ENCODE measurements at places on chromosomes 2 and 18.

- no peak for DNase-seq
Observed at GRCh38 chr2:164457271-164457670, 164.0 kb downstream of the GRB14 start.

GRCh38 chr2:99336804-99337112 lies 431 bp upstream of the EIF5B start:
- DNase-seq = no peak

GRCh38 chr2:46184794-46185583 lies 112.2 kb upstream of the EPAS1 start:
- no peak for DNase-seq

DNA sequence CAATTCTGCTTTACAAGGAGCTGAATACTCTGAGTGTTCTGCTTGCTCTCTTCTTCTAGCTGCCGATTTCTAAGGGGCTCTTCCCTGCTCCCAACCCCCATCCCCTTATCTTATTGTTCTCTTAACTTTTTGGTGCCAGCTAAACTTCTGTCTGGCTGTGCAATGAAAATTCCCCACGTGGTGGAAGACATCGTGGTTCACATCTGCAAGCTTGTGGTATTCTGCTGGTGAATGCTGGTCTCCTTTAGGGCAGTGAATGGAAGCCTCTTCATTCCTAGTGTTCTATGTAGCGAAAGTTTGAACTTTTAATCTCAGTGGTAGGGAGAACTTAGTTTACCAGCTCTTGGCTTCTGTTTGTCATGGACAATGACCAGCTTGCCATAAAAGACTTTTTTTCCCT lies 406.0 kb upstream of the ZEB2 start:
- no peak for DNase-seq

DNA sequence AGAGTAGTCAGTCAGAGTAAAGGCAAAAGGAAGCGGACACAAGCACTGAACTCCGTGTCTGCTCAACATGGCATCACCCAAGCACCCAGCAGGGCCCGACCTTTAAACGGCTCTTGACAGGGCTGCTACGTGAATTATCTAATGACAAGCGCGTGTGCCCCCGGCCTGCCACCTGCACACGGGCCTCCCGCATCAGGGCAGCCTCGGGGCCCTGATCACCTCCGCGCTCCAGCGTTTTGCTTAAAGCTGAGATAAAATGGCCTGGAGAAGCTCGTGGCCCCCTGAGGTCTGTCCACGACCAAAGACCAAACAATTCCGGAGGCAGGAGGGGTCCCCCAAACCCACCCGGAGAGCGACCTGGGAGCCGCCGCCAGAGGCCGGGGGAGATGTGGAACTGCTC lies 376 bp downstream of the NDUFA10 start:
- DNase-seq = no peak

- peak; percentile 81 for DNase-seq
Observed at GRCh38 chr2:207008105-207008990, 69.0 kb downstream of the CPO start.

DNA sequence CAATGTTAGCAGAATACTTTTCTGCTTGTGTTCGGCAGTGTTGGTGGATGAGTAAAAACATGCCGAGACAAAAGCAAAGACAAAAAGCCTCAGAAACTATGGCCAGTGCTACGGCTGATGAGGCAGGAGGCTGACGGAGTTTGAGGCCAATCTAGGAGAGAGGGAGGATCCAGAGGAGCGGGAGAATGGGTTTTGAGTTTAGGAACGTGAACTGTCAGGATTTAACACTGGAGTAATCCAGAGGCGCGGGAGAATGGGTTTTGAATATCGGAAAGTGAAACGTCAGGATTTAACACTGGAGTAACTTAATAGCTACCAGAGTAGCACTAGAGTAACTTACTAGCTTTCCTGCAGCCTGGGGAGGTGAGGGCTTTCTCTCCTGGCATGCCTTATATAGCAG lies 37.4 kb downstream of the LYPD6B start:
- no peak for DNase-seq

GRCh38 chr18:50247561-50247960 lies 18.7 kb downstream of the CFAP53 start:
- no peak for DNase-seq

GRCh38 chr2:28343184-28343942 lies 49.3 kb upstream of the FOSL2 start:
- DNase-seq = no peak

DNA sequence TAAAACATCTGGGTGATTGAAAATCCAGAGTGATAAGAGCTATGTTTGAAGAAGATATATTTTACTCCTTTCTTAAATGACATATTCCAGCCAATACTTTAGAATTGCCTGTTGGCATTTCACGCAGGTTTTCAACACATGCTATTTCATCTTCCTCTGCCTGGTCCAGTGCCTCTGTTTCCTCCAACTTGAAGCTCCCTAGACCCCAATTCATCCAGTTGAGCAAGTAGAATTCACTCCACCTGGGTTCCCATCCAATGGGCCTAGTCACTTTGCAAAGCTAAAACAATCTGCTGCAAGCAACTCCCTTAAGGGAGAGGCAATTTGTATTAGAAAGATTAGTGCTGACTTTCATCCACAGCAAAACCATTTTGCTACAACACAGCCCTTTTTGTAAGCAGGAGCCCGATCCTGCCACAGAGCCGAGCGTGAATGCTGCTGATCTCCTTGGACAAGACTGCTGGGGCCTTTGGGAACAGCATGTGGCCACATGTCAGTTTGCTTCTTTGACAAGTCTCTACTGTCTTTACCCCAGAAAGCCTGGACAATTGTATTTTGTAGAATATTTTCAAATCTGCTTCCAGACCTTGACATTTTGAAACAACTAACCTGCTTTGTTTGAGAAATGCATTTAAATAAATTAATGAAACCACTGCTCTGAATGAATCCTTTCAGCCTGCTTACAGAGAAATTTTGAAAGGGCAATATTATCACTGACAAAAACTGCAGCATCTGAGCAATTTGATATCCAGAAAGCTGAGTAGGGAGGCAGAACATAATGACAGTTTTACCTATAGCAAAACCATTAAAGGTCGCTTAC lies 259.1 kb downstream of the TDRD15 start:
- DNase-seq = no peak

DNA sequence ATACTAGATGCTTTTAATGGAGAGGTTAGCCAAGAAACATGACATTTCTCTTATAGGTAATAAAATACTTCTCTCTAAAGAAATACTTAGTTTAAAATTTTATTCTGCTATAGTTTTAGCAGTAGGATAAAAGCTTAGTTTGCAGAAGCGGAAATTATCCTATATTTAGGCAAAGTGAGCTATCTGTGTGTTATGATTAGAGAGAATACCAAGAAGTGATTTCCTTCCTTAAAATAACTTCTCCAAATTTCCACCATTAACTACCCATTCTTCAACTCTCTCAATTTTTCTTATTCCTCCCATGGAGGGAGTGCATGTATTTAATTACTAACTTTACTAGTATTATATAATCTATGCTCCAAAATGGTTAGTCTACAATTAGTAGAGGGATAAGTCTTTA lies 15.8 kb upstream of the IL1RL1 start:
- no peak for DNase-seq

All from islet precursor cell (in vitro differentiated cells).